ENCODE measurements at places on chromosomes 6 and 20.

- no peak for DNase-seq
Measured at GRCh38 chr6:15943423-15943822, 185.5 kb upstream of the MYLIP start.

- no peak for DNase-seq
Measured at GRCh38 chr6:15498640-15499039, 164.2 kb downstream of the DTNBP1 start.

DNA sequence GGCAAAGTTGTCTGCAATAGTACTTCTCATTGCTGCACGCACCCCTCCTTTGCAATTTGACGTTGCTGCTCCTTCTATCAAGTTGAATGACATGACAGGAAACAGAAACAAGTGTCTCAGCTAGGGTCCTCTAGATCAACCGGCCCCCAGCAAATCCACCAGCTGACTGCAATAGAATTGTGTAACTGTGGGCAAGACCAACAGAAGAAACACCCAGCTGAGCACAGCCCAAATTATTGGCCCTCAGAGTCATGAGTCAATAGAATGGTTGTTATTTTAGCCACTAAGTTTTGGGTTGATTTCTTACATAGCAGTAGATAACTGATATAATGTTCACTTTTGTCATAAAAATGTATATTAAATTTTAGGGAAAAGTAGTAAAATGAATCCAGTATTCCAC, 202.7 kb downstream of the MAFB start:
- no peak for DNase-seq

DNA sequence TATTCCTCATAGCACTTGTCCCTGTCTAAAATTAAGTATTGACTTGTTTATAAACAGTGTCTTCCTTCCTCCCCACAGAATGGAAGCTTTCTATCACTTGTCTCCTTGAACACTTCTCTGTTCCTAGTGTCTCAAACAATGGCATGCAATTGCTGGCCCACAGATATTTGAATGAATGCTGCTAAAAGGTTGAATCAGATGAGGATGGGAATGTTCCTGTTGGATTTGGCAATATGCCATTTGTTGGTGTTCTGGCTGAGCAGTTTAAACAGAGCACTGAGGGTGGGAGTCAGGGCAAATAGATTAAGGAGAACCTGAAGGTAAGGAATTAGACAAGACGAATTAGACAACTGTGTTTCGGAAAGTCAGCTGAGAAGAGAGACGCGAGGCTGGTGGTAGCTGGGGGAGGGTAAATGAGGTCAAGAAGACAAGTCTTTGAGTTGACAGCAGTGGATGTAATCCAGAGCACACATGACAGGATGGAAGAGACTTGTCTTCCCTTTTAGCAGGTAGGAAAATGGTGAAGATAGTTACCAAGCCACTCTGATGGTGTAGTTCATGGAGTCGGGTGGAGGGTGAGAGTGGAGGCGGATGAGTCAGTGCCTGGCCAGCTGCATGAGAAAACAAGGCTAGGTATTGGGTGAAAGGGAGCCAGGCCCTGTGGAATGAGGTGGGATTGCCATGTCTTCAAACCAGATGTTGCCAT, 58.3 kb upstream of the GNRH2 start:
- DNase-seq: peak; percentile 64

DNA sequence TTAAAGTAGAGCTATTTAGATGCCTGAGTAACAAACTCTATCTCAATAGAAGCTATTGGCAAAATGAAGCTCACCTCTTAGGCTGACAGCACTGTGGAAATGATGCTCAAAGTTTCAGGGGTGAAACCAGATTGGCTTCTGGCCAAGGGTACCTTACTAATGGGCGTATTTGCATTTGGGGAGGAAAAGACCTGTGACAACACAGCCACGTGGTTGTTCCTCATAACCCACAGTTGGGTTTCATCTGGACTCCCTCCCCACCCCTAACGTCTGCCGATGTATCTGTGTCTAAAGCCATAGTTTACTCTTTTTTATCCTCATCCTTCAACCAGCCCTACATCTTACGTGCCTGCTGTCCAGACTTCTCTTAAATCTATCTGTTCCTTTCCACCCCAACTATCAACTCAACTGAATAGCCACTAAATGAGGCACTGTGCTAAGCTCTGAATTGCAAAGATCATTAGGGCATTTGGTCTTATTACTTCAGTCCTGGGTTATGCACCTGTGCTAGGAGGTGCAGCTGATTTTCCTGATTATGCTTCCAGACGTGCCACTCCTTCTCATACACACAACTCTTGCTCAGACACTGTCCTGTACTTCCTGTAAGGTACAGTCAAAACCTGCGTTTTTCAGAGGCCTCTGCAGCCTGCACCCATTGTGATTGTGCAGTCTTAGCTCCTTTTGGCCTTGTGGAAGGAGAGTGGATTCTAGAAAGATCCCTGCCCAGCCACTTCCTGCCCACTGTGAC, 80.6 kb upstream of the ARMC2 start:
- DNase-seq: no peak

DNA sequence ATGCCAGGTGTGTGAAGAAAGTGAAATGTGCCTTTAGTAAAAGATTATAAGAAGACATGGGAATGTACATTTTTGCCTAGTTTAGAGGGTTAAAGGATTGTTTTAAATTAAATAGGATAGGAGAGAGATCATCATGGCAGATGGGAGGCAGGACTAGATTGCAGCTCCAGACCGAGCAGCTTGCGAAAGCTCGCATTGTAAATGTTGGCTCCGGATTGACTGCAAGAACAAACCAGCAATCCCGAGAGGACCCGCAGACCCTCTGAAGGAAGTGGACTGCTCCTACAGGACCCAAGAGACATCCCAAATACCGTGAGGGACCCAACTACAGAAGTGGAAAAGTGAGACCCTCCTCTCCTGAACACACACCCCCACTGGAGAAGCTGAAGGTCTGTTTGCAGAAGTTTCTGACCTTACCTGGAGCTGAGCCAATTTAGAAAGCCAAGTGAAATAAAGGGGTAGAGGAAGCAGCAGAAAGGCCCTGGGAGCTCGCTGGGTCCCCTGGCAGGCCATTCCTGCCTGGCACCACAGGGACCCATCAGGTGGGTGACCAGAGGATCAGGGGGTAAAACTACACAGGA, 30.0 kb upstream of the TPD52L1 start:
- DNase-seq: no peak

DNA sequence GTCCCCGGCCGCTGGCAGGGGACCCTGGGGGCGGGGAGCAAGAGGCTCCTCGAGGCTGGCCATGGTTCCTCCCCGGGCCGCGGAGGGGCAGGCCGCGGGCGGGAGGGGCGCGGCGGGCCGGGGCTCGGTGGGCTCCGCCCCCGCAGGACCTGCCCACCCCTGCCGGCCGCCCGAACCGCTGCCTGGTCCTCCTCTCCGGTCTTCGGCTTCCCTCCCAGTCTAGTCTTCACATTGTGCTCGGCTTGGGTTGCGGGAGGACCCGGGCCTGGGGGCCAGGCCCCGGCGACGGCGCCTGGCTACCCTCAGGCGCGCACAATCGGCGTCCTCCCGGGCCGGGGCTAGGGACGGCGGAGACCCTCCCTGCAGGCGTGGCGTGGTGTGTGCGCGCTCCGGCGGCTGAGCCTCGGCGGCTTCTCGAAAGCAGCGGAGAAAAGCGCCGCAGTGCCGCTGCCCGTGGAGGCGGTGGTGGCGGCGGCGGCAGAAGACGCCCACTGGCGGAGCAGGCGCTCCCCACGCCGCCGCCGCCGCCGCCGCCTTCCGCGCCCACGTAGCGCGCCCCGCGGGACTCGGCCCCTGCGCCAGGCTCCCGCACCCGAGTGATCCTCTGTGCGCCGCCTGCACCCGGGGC, at the start of gene PDE10A:
Gene PDE10A (minus strand): TSS at position 493 of the 628 bp plus-strand sequence. CDS start 430 bp downstream, at position 63.
- peak; percentile 7 for DNase-seq

GRCh38 chr6:101668496-101669030, 275.1 kb downstream of the GRIK2 start:
- DNase-seq: no peak

DNA sequence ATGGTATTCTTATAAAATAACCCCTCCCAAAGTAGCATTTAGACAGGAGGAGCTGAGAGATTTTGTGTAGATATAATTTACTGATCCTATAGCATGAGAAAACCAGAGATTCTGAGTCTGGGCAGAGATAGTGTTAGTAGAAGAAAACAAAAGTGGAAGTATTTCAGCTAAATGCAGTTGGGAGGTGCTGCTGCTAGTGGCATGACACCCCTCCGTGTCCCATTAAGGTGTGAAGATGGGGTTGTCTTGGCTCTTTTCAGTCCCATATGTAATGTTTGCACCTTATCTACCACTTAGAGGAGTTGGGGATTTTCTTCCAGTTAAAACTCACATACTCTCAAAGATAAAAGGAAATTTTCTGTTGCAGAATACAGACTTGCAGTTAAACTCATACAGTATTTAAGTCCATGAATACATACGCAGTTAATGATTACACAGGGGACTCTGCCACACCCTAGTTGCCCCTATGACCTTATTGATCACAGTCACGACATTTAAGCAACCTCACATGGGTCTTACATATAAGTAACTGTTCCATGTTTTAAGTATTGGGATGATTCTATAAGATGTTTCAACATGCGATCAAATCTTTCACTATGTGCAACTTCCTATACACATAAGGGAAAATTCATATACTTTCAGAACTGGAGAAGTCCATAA, 11.5 kb downstream of the TAAR2 start:
- DNase-seq: no peak

DNA sequence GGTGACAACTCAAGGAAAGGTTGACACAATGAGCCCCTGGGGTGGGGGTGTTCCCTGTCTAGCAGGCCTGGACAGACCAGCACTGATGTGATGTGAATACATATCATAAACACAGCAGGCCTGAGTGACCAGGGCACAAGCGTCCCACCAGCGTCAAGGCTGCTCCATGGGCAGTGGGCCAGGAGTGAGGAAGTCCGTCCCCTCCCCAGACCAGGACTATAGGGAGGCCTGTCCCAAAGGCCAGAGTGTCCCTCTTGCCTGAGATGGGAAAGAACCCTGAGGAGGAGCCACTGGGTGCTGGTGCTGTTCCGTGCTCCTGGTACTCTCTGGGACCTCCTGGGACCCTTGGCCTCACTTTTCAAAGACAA, 44.6 kb downstream of the RRBP1 start:
- DNase-seq: no peak

DNA sequence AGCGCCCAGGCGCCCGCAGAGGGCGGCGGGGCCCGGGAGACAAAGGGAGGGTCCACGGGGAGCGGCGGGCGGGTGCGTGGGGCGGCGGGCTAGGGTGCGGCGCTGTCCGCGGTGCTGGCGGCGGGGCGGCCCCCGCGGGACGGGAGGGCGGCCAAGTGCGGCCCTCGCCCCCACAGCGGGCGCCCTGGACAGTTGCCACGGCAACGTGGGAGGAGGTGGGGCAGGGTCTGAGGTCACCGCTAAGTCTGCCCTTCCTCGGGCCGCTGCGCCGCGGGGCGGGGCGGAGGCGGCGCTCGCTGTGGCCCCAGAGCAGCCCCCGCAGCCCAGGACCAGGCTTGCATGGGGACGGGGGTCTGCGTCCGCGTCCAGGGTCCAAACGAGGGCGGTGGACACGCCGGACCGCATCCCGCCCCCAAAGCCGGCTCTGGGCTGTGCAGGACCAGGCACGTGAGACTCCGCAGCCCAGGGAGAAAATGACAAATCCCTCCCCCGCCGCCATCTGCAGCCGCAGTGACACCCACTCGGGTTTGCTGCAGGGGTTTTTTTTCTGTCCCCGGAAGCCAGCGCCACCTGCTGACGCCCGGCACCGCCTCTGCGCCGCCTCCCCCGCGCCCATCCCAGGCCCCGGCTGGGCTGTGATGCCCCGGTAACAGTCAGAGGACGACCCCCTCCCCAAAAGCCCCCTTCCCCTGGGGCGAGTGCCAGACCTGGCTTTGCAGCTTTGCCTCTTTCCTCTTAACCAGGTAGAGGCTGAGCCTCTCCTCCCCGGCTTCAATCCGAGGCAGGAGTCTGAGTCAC, 36.8 kb downstream of the YTHDF1 start:
- DNase-seq: peak; percentile 73

DNA sequence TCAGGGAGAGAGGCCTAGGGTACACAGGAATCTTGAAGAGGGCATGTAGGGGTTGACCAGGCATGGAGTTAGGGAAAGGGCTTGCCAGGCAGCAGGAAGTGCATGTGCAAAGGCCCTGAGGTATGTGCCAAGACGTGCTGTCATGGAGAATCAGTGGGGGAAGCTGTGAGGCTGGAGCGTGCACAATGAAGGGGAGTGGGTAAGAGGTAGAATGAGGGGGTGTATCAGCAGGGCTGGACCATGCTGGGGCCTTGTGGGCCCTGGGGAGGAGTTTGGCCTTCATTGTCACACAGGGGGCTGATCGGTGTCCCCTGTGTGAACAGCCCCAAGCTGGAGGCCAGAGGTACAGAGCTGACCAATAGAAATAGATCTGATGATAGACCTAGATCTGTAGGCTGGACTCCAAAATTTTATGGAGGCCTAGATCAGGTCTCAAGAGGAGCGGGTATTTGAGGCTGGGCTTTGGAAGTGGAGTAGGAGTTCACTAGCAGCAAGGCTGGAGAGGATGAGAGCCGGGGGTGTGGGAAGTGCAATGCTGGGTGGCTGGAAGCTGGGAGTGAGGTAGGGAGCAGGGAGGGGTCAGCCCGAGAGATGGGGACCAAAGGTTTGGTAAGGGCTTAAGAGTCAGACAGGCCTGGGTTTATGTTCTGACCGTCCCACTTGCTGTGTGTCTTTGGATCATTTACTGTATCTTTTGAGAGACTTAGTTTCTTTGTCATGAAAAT, 3.0 kb downstream of the SRC start:
- no peak for DNase-seq

DNA sequence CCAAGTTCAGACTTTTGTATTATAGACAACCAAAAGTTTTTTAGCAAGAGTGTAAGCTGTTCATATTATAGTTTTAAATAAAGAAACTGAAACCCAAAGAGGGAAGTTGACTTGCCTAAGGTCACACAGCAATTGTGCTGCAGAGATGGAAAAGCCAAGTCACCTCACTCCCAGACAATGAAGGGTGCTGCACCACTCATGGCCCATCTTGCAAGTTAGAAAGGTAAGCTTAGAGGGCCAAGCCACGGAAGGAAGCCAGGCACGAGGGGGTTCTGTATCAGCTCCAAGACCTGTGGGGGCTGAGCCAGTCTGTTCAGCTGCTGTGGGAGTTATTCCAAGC, 860 bp downstream of the DEFB124 start:
- no peak for DNase-seq

- no peak for DNase-seq
Measured at GRCh38 chr6:168138436-168138835, 59.4 kb upstream of the FRMD1 start.

DNA sequence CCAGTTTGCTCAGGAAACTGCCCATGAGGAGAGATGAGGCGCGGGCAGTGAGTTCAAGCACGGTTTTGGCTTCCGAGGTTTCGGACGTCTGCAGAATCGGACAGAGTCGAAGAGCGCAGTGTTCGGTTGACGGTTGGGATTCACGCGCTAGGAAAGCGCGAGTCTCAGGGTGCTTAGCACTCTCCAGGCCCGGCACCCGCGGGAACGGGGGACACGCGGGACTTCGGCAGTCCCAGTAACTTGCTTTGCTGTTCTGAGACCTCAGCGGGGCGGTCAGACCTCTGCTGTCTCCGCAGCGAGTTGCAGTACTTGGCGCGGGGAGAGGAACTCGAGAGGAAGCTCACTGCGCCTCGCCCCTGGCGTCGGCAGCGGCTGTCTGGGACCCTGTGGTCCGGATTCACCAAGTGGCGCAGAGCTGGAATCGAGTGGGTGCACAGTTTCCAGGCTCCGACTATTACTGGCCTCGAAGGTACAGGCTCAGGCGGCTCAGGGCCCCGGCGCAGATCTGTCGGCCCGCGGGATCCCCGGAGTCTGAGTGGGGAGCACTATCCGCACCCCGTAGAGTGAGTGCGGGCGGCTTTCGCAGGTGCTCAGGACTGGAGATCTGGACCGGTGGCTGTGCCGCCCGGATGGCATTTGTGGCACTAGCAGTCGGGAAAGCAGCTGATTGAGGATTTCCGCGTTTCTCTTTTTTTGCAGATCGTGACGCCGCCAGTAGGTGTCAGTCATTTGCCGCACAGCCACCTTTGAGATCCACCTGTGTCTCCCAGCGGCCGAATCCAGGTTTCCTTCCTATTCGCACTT, at the start of gene POM121L2:
Gene POM121L2 (minus strand): TSS at position 128 of the 804 bp plus-strand sequence. CDS start 103 bp downstream, at position 25.
- peak; percentile 65 for DNase-seq
